ENCODE measurements at places on chromosomes 4 and X.

DNA sequence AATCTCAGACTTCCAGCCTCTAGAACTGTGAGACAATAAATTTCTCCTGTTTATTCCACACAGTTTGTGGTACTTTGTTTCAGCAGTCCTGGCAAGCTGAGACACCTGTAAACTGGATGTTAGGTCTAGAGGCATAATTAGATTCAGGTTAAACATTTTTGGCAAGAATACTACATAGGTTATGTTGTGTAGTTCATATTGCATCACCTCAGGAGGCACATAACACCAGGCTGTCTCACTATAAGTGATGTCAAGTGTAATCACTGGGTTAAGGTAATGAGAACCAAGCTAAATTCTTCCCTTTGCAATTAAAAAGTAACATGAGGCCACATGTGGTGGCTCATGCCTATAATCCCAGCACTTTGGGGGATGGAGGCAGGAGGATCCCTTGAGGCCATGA lies 214.2 kb downstream of the ZNF674 start:
- no peak for DNase-seq

DNA sequence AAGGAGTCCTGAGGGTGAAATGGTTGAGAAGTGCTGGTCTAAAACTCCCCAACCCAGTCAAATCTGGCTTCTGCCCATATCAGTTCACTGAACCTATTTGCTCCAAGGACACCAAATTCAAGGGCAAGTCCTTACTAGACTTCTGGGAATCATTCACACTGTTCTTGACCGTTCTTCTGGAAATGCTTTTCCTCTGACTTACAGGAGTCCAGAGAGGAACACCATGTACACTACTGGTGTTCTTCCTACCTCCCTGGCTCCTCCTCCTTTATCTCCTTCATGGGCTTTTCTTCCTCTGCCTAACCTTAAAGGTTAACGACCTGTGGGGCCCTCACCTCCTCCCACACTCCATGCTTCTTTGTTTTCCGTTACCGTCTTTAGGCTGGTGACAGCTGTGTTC lies 281.3 kb downstream of the FRMPD4 start:
- DNase-seq, result no peak

- peak; percentile 57 for DNase-seq
Observed at GRCh38 chr4:152815078-152815477, 35.3 kb downstream of the ARFIP1 start.

GRCh38 chrX:101619364-101619763 lies 1.6 kb upstream of the ARMCX6 start:
- DNase-seq, result no peak

DNA sequence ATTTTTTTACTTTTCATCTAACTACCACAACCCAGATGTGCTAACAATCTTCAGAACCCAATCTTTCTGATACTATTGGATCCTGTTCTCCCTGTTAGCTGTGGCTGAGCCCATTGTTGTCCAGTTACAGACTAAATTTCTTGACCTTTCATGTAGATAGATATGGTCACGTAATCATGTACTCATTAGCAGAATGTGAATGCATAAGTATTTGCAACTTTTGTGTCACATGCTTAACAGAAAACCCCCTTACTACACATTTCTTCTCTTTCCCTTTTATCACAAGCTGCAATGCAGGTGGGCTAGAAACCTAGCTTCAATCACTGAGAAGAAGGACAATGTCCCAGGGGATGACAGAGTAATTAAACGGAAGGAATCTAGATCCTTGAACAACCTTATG lies 13.1 kb upstream of the FAM13A start:
- DNase-seq, result no peak

DNA sequence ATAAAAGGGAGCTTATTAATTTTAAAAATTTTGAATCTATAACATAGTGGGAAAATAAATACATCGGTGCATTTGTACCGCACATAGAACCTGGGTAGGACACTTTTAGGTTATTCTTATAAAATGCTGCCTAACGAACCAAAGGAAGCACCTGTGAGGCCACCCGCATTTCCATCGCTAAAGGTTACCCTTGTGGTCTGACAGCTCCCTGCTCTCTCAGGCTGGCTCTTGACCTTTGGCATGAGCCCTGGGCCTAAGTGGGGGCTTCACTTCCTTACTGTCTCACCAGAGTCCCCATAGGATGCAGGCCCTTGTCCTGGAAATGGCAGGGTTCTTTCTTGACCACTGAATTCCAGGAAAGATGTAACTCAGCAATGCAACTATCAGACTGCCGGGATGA lies 46.0 kb downstream of the HADH start:
- no peak for DNase-seq

DNA sequence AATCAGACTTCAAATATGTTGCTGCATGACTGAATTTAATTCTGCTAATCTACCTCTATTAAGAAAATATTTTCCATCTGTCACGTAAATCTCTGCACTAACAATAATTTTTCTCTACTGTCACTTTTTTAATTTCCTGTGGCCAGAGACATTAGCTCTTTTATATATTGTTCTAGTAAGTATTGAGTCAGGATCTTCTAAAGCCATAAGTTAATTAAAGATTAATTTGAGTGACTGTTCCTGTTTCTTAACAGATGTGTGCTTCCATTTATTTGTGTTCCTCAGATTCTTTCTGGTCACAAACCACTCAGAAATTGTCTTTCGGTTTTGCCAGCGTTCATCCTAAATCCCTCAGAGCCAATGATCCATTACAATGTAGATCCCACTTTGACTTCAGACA lies 2.4 kb upstream of the SMR3B start:
- DNase-seq, result no peak

- no peak for DNase-seq
Observed at GRCh38 chr4:135164601-135165000, 963.0 kb upstream of the PABPC4L start.

- DNase-seq, result peak; percentile 62
Observed at GRCh38 chr4:8351931-8352367, 82.4 kb downstream of the HTRA3 start.

DNA sequence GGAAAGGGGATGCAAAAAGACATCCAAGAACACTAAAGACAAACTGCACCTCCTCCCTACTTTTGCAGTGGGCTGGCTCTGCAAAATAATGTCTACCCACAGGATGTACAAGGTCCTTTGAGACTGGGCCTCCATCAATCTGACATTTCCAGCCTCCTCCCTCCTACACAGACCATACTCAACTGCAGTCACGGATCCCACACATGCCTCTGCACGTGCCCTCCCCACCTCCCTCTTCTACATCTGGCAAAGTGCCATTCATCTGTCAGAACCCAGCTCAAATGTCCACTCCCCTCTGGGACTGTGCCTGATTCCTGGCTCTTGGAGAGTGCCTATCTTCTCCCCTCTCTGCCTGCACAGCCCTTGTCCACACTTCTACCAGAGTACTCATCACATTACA lies 50.3 kb downstream of the CHRDL1 start:
- DNase-seq, result no peak

DNA sequence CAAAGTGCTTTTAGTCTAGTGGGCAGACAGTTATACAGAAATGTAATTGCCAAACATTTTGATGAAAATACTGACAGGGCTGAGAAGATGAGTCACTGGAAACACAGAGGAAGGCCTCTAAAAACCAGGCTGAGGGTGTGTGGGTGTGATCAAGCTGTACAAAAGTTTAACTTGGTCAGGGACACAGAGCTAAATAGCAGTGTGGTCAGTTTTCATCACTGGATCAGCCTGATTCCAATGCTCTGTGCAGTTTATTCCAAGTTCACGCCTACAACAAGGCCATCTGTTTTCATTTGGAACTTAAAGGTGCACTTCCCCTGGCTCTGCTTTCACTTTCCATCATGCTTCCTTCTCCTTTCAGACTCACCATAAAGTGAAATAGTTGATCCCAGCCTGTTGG lies 10.6 kb downstream of the CENPVL3 start:
- peak; percentile 35 for DNase-seq

- no peak for DNase-seq
Observed at GRCh38 chr4:185013417-185014125, 4.7 kb upstream of the HELT start.

DNA sequence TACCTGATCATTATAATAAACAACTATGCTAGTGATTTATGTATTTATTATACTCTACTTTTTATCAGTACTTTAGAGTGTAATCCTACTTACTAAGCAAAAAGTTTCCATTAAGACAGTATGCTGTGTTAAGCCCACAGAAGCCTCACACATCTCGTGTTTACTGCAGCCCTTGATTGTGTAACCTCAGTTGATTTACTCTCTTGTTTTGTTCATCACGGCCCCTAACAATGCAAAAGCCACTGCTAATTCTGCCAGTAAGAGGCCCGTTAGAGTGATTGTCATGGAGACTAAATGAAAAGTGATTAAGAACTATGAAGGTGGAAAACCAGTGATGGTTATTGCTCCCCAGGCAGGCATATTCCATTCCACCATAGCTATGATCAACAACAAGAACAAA lies 436.2 kb downstream of the SPOCK3 start:
- DNase-seq, result no peak

- no peak for DNase-seq
Observed at GRCh38 chr4:54371173-54371572, 142.1 kb downstream of the PDGFRA start.

- peak; percentile 96 for DNase-seq
Observed at GRCh38 chr4:106421441-106422296, 53.1 kb upstream of the GIMD1 start.

DNA sequence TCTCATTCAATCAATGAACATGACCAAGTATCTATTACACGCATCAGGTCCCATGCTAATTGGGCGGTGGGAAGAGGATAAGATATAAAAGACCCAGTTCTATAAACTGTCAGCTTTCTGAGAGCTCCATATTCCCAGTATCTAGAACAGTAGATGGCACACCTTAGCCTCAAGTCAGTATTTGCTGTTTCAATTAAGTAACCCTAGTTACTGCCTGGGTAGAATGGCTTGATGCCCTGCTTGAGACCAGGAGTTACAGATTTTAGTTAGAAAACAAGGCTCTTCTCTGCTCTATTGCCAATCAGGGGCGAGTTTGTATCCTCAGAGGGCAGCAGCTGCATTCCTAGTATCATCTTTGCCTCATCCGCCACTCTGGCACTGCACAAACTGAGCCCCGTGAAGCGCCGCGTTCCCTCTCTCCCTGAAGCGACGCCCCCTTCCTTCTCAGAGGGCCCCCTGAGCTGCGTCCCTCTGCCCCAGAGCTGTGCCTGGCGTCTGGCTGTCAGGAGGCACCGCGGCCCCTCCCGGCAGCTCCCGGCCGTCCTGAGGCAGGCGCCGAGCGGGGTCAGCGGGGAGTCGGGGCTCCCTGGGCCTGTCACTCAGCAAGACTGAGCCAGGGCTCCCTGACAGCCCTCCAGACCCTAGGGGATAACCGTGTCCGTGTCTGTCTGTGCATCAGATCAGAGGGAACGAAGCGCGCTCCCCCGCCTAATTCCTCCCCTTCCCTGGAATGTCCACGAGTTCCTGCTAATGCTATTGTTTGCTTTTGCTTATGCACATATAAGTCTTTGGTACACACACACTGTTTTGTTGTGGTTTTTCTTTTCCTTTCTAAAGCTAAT lies 212.4 kb upstream of the TTC29 start:
- peak; percentile 12 for DNase-seq

DNA sequence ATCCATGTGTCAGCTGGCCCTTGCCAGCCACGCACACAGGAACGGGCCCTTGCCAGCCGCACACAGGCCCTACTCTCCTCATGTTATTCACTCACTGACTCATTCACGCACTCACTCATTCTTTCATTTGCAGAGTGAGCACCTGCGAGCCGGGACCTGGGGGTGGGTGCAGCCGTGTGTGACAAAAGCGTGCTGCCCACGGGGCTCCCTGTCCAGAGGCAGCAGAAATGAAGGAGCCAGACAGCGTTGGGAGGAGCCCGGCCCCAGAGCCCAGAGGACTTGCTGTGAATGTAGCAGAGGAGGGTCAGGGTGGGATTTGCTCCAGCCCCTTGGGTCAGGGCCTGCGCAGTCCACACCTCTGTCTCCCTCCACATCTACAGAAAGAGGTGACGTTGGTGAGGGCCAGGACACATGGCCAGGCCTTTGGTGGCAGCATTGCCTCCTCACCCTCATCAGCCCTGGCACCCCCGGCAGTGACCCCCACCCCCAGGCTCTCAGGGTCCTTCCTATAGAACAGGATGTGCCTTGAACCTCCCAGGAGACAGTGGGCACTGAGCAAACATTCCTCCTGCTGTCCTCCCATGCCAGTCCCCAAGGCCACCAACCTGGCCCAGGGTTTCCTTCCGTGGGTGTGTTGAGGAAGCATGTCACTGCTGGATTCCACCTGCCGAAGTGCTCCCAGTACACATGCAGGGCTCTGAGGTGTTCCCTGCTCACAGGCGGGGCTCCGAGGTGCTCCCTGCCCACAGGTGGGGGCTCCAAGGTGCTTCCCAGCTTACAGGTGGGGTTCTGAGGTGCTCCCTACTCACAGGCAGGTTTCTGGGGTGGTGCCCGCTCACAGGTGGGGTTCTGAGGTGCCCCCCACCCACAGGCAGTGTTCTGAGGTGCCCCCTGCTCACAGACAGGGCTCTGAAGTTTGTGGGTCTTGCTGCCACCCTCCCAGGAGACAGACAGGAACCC lies 105.7 kb downstream of the HMX1 start:
- no peak for DNase-seq

DNA sequence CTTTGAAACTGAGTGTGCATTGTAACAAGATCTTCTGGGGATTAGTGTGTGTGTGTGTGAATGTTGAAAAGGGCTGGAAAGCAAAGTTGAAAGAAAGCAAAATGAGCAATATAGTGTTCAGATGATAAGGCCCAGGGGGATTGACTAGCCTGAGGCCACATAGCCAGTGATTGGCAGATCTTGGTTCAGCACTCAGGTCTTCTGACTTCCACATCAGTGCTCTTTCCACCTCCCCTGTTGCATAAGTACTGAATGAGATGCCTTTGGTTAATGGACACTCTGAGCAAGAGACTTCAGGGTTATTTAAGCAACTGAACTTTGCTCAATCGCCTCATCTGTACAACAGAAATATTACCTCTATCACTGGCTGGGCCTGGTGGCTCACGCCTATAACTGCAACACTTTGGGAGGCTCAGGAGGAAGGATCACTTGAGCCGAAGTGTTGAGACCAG lies 120.4 kb downstream of the TMEM164 start:
- no peak for DNase-seq

DNA sequence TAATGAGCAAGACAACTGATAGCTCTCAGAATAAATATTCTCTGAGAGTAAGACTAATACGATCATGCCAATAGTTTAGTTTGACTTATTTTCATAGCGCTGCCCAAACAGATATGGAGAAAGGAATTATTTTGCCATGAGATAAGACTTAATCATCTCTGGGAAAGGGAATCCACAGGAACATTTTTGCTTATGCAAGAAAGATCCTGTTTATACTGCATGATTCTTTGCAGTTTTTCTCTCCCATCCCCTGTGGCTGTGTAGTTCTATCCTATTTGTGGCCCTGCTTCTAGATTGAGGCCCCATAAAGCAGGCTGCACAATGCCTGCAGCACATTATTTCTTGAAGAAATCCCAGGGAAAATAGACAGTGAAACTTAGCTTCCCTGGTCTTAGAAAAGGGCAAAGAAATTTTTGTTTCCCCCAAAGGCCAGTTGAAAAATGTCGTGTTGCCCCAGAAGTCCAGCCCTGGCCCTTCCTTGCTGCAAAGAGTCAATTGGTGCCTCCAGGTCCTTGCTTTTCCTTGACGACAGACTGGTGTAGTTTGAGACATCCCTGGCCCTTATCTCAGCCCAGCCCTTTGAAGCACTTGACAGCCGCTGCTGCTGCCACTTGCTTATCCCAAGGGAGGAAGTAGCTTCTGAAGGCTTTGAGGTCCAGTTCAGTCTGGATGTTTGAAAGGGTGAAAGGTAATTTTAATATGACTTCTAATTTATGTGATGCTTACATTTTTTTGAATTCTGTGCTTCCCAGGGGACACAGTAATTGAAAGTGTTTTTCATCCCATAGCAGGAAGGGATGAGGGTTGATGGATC lies 45.0 kb upstream of the SH3RF1 start:
- DNase-seq, result peak; percentile 35

Measured in AG10803 (cell line).